ENCODE measurements at places on chromosomes 1 and 21.

DNA sequence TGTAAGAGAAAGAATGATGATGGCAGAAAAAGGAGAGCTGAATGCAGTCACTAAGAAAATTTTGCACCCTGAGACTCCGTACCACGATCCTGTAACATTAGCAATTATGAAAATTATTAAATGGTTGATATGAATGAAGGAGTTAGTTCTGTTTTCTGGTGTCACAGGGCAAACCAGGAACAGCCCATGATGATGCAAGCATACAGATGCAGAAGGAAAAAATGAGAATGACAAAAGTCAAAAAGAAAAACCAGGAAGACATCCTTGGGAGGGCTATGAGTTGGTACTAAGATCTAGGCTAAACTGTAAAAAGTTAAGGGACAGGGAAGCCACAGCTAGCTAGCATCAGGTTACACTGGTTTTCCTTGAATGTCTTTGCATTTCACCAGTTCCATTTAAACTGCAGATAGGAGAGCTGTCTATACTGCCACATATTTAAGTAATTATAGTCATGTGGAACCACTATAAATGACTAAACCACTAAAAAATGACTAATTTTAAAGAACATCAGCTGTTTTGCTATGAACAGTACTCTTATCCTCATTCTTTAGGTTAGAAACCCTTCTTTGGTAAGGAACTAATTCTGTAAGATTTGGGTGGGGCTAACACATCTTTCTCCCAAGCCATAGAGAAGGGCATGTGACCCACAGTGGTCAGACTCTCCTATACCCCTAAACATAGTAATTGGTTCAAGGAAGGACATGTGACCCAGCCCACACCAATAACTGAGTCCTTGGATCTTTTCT, 11.4 kb downstream of the DOCK7 start:
- DNase-seq: peak; percentile 74

- no peak for DNase-seq
Observed at GRCh38 chr21:42413500-42413899, 9.8 kb downstream of the UBASH3A start.

- no peak for DNase-seq
Observed at GRCh38 chr1:19940486-19941205, 17.2 kb upstream of the PLA2G2E start.

GRCh38 chr1:71068325-71069240, 12.3 kb downstream of the ZRANB2 start:
- DNase-seq: no peak

DNA sequence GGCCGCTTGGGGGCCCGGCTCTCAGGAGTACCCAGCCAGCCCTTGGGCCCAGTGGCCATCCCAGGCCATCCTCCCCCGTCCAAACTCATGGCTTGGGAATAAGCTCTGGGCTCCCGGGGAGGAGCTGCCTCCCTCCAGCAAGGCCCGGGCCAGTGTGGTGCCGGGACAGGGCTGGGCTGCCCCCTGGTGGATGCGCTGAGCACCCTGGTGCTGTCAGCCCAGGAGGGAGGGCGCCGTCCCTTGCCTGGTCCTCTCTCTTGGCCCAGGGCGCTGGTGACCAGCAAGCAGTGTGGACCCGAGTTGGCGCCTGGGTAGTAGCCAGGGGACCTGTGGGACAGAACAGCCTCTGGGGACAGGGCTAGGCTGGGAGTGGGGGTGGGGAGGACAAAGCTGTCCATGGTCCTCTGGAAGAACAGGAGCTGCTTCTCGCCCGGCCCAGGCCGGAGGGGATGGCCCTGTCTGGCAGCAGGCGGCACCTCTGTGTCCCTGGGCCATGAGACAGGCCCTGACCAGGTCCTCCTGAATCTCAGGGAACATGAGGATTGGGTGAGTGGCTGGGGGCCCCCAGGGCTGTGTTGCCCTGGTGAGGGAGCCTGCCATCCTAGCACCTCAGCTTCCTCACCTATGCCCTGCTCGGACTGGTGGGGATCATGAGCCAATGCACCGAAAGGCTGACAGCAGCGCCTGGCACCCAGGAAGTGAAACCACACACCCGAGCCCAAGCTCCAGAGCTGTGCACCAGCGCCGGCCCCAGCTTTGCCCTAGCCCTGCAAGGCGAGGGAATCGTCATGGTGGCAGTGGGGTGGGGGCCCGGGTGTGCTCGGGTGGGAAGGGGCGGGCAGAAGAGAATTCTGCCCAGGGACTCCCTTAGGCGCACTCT, 9.4 kb downstream of the MORN1 start:
- DNase-seq: peak; percentile 75

- no peak for DNase-seq
Observed at GRCh38 chr1:218667781-218668516, 322.8 kb downstream of the TGFB2 start.

DNA sequence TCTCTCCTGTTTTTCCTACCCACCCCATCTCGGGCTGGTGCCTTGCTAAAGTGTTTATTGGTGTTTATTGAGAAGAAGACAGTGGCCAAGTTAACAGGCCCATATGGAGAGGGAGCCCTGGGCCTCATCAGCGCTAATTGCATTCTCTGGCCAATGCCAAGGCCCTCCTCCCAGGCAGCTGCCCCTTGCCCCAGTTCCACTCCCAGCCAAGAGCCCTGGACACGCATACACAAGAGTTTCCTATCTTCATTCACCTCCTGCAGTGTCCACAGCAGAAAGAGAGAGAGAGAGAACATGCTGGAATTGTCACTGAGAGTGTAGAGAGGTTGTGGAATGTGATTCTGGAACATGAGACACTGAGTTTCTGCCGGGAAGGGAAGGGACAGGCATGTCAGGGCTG, 25.4 kb upstream of the VWA5B1 start:
- DNase-seq: no peak

DNA sequence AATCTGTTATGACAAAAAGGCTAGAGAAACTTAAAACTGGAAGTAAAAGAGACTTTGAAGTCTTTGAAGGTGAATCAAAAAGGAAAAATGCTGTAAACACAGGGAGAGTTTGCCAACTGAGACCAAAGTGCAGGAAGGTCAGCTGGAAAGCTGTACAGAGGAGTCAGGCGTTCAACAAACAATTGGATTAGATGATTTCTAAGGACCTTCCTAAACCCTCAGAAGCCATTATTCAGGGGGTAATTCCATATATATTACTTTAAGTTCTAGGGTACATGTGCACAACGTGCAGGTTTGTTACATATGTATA, 156.8 kb downstream of the ZBTB18 start:
- DNase-seq: no peak

DNA sequence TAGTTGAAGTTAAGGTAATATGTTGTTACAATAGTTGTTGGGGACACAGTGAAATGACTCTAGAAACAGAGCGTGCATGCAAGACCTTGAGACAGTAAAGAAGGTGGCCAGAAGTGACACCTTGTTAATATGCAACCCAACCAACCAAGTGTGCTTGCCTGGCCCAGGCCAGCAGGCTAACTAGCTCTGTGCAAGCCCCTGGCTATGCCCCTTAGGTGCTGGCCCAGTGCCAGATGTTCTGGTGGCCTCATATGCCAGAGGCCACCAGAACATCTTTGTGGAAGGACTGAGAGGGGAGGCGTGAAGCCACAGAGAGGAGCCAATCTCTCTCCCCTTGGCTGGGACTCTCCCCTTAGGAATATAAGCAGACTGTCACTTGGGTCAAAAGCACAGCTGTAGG, 111.2 kb upstream of the JUN start:
- DNase-seq: no peak

GRCh38 chr1:24925963-24926362, 4.1 kb downstream of the RUNX3 start:
- DNase-seq: no peak

DNA sequence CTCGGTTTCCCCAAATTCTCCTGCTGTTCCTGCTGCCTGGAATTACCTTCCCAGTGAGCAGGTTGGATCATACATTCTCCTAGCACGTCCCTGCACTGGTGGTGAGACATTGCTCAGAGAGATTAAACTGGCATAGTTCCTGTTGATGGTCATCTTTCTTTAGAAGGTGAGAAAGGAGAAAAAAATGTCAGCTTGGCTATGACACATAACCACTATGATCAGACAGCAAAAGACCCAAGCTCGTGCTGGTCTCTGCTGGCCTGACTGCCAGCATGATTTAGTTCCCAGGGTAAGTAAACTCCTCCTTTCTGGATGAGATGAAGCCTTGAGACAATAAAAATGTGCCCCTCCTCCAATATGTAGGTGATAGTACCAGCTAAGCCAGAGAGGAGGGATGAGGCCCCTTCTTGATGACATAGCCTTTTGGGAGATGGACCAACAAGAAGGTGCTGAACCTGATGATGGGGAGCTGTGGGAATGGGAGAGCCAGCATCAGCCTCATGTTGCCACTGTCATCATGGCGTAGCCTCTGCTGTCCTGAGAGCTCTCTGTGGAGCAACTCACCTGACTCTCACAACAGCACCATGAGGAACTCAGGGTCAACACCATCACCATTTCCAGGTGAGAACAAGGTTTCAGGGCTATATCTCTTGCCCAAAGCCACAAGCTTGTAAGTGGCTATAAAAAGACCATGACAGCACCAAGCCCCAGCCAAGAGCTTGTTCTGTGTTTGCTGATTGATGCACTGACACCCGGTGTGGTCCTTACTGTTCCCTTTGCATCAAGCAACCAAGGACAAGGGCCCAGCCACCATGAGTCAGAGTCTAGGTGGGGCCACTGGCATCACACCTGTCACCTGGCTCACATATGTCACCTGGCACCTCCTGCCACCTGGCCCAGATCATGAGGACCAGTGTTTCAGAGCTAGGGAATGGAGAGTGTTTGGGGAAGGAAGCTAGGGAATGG, 200.0 kb downstream of the MATN1 start:
- peak; percentile 95 for DNase-seq

- DNase-seq: no peak
Observed at GRCh38 chr1:205915354-205915990, 27.8 kb downstream of the SLC26A9 start.

DNA sequence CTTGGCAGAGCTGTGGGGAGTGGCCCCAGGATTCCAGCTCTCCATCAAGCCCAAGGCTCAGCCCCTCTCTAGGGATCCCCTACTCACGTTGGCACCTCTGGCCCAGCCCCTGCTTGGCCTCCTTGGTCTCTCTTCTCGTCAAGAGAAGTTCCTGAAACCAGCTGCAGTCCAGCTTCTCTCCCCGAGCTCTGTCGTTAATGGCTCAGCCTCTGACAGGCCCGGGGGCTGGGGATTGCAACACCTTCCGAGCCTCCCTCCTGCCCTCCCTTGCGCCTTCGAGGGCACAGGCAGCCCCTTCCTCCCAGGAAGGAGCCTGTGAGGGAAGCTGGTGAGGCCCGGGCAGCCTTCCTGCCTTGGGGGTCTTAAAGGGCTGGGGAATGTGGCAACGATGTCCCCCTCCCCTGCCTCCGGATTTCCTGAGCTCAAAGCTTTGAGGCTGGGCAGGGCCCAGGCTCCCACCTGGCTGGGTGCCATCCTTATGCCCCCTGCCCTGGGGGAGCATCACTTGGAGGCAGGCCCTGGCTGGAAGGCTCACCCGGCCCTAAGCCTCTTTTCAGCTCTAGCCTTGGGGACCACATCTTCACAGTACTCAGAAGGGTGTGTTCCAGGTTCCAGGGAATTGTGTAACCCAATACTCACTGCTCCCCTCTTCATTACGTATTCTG, at the start of gene CSF3R:
Gene CSF3R, minus strand, starts transcription at position 190 of the 665 bp plus-strand sequence. CDS start 3,417 bp downstream, outside the sequence.
- DNase-seq: no peak

- DNase-seq: peak; percentile 21
Observed at GRCh38 chr1:52602856-52603600, 857 bp downstream of the GPX7 start.

DNA sequence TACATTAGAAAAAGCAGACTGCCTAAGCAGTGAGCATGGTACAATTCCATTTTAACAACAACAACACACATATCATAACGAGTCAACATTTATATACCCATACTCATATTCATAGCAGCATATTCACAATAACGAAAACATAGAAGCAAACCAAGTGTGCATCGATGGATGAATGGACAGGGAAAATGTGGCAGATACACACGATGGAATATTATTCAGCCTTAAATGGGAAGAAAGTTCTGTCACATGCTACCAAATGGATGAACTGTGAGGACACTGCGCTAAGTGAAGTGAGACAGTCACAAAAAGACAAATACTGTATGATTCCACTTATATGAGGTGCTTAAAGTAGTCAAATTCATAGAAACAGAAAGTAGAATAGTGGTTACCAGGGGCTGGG, 9.5 kb upstream of the MAN1C1 start:
- DNase-seq: no peak

- DNase-seq: peak; percentile 87
Observed at GRCh38 chr1:7299994-7300393, 471.1 kb upstream of the VAMP3 start.

GRCh38 chr1:36251794-36252481, 27.7 kb downstream of the THRAP3 start:
- peak; percentile 35 for DNase-seq

GRCh38 chr1:234230414-234230862, 142.8 kb upstream of the COA6 start:
- DNase-seq: no peak

DNA sequence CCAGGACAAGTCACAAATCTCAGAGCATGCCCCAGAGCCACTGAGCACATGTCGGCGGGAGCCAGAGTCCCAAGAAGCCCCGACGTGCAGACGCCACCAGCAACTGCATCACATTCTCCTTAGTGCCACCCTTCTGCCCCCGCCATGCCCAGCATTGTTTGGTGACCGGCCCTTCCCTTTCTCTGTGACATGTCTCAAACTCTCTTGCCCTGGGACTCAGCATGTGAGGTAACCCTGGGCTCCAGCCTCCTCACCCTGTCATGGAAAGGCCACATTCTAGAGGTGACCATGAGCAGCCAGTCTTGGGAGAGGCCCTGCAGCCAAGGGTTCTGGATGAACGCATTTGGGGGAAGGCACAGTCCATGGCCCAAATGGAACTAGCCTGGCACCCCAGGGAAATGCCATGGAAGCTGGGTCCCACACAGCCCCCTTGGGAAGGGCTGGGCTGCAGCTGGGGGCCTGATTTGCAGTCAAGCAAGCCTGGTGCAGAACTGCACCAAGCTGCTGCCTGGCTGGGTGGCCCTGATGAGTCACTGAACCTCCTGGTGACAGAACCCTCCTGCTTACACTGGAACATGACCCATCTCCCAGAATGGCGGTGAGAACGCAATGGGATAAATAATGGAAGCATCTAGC, 94.4 kb downstream of the ITPKB start:
- no peak for DNase-seq

DNA sequence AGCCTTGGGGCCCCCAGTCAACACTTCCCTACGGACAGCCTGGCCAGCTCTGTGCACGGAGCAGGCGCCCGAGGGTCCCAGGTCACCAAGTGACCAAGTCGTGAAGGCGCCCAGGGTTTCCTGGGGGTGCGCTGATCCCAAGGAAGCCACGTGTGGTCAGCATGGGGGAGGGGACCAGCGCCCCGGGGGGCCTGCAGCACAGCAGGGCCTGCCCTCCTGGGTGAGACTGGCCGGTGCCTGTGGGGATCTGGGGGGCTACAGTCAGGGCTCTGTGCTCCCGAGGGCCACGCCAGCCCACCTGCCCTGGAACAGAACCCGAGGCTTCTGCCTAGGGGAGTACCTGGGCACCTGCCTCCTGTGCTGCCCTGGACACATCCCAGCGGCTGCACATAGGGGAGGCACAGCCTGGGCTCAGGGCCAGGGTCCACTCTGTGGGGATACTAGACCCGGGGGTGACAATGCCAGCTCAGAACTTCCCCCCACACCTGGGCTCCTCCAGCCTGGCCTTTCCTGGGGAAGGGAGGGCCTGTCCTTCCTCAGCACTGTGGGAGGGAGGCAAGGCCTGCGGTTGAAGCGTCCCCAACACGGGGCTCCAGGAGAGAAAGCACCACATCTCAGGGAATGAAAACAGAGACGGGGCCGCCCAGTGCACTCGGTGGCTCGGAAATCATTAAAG, 6.2 kb upstream of the POFUT2 start:
- DNase-seq: no peak

- DNase-seq: peak; percentile 62
Observed at GRCh38 chr1:19081218-19081893, 124.9 kb upstream of the IFFO2 start.

Measured in EL (cell line).